Bronchial smooth muscle cell (primary cell): ENCODE measurements at places on chromosomes 3 and 15. TPM values are rescaled to one million over a fixed set of nuclear protein-coding genes. Genes with fewer than 3 reads are reported as not detected.

Gene LSAMP
- 10.7 and 15.8 TPM in 2 replicates for total RNA-seq

Gene ROPN1
- total RNA-seq = not detected in 2 replicates

Gene LOXL1
- 93.8 and 201 TPM in 2 replicates for total RNA-seq

Gene MAP2K5
- total RNA-seq = 6.0 and 6.9 TPM in 2 replicates

Gene CNTN6
- total RNA-seq = not detected in 2 replicates

Gene GP9
- total RNA-seq = not detected in 2 replicates

Gene NOX5
- 0.63 and 1.8 TPM in 2 replicates for total RNA-seq

Gene TGM4
- under 0.01 TPM in 1 of 2 replicates, not detected in the other for total RNA-seq

Gene TNFSF10
- 9.2 and 9.6 TPM in 2 replicates for total RNA-seq

Gene GRAMD2A
- total RNA-seq = 0.09 and 0.16 TPM in 2 replicates

Gene ISLR
- 152 and 214 TPM in 2 replicates for total RNA-seq

Gene CPOX
- total RNA-seq = 15.2 and 20.5 TPM in 2 replicates

Gene CHRM5
- under 0.01 TPM in 1 of 2 replicates, not detected in the other for total RNA-seq

Gene CLSTN2
- total RNA-seq = 0.09 and 0.16 TPM in 2 replicates

Gene SLC9C1
- total RNA-seq = not detected in 2 replicates

Gene FSIP1
- 1.5 and 2.5 TPM in 2 replicates for total RNA-seq

Gene TNIK
- total RNA-seq = 14.7 and 15.1 TPM in 2 replicates

Gene WDR72
- not detected in 2 replicates for total RNA-seq

Gene CCR8
- not detected in 2 replicates for total RNA-seq

Gene CX3CR1
- total RNA-seq = not detected in 2 replicates

Gene FETUB
- not detected in 2 replicates for total RNA-seq

Gene FILIP1L
- total RNA-seq = 7.6 and 16.2 TPM in 2 replicates

Gene TICRR
- total RNA-seq = 0.09 and 0.32 TPM in 2 replicates

Gene ANKUB1
- not detected in 2 replicates for total RNA-seq

Gene SPINT1
- 0.09 and 0.32 TPM in 2 replicates for total RNA-seq

Gene ZDHHC19
- total RNA-seq = not detected in 2 replicates

Gene CPLX3
- under 0.01 TPM in 1 of 2 replicates, not detected in the other for total RNA-seq

Gene CXCR6
- total RNA-seq = not detected in 2 replicates

Gene TGM5
- total RNA-seq = not detected in 2 replicates

Gene DCLK3
- under 0.01 TPM in 1 of 2 replicates, not detected in the other for total RNA-seq

Gene GPR171
- not detected in 2 replicates for total RNA-seq

Gene GPR149
- not detected in 2 replicates for total RNA-seq

Gene CLDN16
- total RNA-seq = not detected in 2 replicates

Gene PAQR9
- 0.16 TPM in 1 of 2 replicates, not detected in the other for total RNA-seq

Gene SUCNR1
- not detected in 2 replicates for total RNA-seq

Gene IL1RAP
- total RNA-seq = 1.8 and 3.8 TPM in 2 replicates

Gene CYP1A2
- not detected in 2 replicates for total RNA-seq

Gene PLSCR2
- 0.32 TPM in 1 of 2 replicates, not detected in the other for total RNA-seq

Gene TNK2
- 5.2 TPM in 2 replicates for total RNA-seq

Gene TRIM69
- 15.4 and 22.9 TPM in 2 replicates for total RNA-seq

Gene EFCC1
- total RNA-seq = under 0.01 TPM in 1 of 2 replicates, not detected in the other

Gene TMEM212
- total RNA-seq = not detected in 2 replicates

Gene ERC2
- 0.16 TPM in 1 of 2 replicates, not detected in the other for total RNA-seq

Gene ZNF502
- total RNA-seq = 1.7 and 4.6 TPM in 2 replicates

Gene GABRR3
- not detected in 2 replicates for total RNA-seq

Gene MAGEF1
- 12.2 and 18.9 TPM in 2 replicates for total RNA-seq

Gene STAC
- 0.47 TPM in 1 of 2 replicates, not detected in the other for total RNA-seq

Gene ST3GAL6
- 1.3 TPM in 2 replicates for total RNA-seq

Gene A4GNT
- not detected in 2 replicates for total RNA-seq

Gene TRAIP
- total RNA-seq = 0.77 and 2.4 TPM in 2 replicates

Gene SCN10A
- not detected in 2 replicates for total RNA-seq

Gene USP50
- total RNA-seq = 0.16 and 0.34 TPM in 2 replicates

Gene MYL3
- 0.09 TPM in 1 of 2 replicates, not detected in the other for total RNA-seq

Gene GOLGA6L10
- total RNA-seq = 0.86 and 1.1 TPM in 2 replicates

Gene RPP14
- total RNA-seq = 9.1 and 9.5 TPM in 2 replicates

Gene CD86
- total RNA-seq = not detected in 2 replicates

Gene SMCO1
- total RNA-seq = not detected in 2 replicates

Gene CAND2
- 5.0 and 11.5 TPM in 2 replicates for total RNA-seq
